Activated T-helper 1 cell treated with anti-CD3 and anti-CD28 coated beads, Interleukin-12 subunit alpha, Interleukin-12 subunit beta, Interleukin-2, Interleukin-4 antibody, amounts not matched to agents 30 ng/mL and 10 ng/mL and 1 ng/mL, durations not matched to agents 14 hours and 24 hours and 36 hours (primary cell): ENCODE measurements at places on chromosomes 7 and 10. TPM values are rescaled to one million over a fixed set of nuclear protein-coding genes. Genes with fewer than 3 reads are reported as not detected.

The MOGAT3 gene
- total RNA-seq, result not detected in 2 replicates

The FAM25G gene
- not detected in 2 replicates for total RNA-seq

The TFR2 gene
- 13.8 and 15.0 TPM in 2 replicates for total RNA-seq

The LAMB1 gene
- not detected in 2 replicates for total RNA-seq

The PNLIPRP1 gene
- total RNA-seq, result not detected in 2 replicates

The TFAM gene
- total RNA-seq, result 99.9 and 106 TPM in 2 replicates

The CLEC5A gene
- not detected in 2 replicates for total RNA-seq

The MACROH2A2 gene
- 3.4 and 3.5 TPM in 2 replicates for total RNA-seq

The ENTPD1 gene
- 25.8 and 26.3 TPM in 2 replicates for total RNA-seq

The SPDYE9 gene
- not detected in 2 replicates for total RNA-seq
